CD4-positive, alpha-beta T cell treated with Interleukin-10 for 1 hour (primary cell): ENCODE measurements at places on chromosomes 6 and 20.

GRCh38 chr6:70843328-70843918, 113.4 kb downstream of the B3GAT2 start:
- DNase-seq: no peak

GRCh38 chr20:57555457-57556184, 5.3 kb upstream of the PCK1 start:
- no peak for DNase-seq

- no peak for DNase-seq
Observed at GRCh38 chr6:152648105-152648504, 10.9 kb upstream of the SYNE1 start.

GRCh38 chr20:51489611-51490010, 52.9 kb downstream of the NFATC2 start:
- DNase-seq: no peak

DNA sequence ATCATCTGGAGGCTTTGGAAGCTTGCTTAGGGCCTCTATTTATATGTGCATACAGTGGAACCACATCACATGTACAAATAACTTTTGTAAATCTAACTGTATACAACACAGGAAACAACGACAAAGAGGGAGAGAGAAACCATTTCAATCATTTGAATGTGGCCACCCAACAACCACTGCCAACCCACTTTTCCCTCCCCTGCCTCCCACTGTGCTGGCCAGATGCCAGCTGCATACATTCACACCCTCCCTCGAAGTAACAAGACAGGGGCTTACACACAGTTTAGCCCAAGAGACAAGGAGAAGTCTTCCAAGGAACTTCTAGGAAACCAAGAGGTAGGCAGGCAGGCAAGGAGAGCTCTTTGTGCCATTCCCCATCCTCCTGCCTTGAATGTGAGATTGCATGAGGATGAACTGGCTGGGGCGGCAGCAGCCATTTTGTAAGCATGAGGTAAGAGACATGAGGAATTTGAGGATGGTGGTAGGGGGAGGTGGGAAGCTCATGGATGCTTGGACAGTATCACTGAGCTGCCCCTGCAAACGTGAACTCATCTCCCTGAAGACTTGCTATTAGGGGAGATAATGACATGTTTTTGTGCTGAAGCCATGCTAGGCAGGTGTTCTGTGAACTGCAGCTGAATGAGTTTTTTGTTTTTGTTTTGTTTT, 18.2 kb downstream of the BMP7 start:
- no peak for DNase-seq

DNA sequence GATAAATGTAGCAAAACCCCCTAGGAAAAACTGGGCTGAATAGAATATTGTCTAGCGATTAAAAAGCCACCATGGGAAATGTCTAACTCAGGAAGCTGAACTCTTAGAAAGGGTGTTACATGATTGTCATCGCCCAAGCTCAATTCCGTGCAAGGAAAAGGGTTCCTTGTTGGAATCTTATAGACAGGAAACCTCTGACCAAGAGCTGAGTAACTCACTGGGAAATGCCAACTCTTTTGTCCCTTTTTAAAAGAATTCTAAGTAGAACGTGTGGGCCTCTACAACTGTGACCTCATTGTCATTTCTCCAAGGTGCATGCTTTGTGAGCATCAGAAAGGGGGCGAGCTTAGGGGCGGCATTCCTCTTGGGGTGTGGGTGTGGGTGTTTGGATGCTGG, 88.1 kb downstream of the SYNJ2 start:
- DNase-seq: no peak

- no peak for DNase-seq
Observed at GRCh38 chr20:40050596-40050995, 638.4 kb downstream of the MAFB start.

DNA sequence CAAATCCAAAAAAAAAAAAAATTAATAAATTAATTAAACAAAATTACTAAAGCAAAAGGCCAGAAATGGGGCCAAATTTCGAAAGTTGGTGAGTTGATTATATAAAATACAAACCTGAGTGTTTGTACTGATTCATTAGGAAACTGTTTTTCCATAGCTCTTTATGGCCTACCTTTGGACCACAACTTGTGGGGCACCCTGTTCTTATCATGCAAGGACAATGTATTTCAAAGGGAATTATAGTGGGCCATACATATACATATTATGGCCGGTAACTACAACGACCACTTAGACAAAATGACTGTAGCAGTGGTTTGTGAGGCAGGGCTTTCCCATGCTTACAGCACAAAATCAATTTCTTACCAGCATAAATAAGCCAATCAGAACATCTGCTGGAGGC, 69.5 kb downstream of the ESF1 start:
- no peak for DNase-seq

DNA sequence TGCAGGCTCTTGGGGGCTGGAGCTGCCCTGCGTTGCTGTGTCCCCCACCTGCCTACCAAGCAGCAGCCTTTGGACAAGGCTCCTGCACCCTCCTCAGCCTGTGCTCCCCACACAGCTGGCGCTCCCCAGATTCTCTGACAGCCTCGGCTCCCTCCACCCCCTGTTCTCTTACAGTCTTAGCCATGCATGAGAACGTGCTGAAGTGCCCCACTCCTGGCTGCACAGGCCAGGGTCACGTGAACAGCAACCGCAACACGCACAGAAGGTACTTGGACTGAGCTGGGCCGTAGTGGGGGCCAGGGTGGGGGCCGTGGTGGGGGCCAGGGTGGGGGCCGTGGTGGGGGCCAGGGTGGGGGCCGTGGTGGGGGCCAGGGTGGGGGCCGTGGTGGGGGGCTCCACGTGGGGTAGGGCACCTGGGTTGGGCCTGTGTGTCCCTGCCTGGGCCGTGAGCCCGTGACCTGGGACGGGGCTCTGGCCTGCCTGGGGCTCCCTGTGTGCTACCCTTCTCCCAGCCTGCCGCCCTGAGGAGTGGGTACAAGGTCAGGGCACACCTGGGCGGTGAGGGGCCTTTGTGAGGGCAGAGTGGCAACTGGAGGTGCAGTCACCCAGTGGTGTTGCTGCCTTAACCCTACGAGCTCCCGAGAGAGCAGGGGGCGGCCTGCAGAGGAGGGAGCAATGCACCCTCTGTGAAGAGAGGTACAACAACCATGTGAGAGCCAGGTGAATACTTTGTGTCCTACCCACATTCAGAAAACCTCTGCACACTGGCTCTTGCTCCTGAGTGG, 43.5 kb upstream of the PCMTD2 start:
- no peak for DNase-seq

DNA sequence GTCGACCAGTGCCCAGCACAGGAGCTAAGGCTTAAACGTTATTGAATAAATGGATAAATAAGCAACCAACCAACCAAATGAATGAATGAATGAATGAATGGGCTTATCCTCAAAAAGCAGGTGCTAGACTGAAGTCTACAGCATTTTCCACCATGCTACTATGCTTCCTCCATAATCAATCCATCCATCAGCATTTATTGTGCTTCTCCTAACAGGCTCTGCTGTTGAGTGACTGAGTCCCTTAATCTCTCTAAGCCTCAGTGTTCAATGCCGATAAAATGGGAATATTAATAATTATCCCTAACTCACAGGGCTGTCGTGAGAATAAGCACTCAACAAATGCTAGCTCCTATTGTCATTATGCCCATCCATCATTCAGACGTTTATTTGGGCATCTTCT, 4.6 kb upstream of the NOL4L start:
- no peak for DNase-seq

GRCh38 chr6:3529232-3529631, 72.4 kb upstream of the SLC22A23 start:
- DNase-seq: no peak

DNA sequence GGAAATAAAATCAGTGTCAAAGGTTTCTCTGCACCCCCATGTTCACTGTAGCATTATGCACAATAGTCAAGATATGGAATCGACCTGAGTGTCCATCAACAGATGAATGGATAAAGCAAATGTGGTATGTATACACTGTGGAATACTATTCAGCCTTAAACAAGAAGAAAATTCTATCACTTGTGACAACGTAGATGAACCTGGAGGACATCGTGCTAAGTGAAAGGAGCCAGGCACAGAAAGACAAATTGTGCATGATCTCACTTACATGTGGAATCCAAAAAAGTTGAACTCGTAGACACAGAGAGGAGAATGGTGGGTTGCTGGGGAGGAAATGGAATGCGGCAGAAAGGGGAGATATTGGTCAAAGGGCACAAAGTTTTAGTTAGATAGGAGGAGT, 136.3 kb upstream of the ESR1 start:
- no peak for DNase-seq

GRCh38 chr6:150076196-150076893, 7.4 kb upstream of the ULBP3 start:
- DNase-seq: no peak

GRCh38 chr6:147221739-147222138, 17.5 kb downstream of the STXBP5 start:
- no peak for DNase-seq

GRCh38 chr6:44702292-44702691, 314.8 kb downstream of the CDC5L start:
- DNase-seq: no peak

GRCh38 chr6:154894902-154895301, 100.2 kb upstream of the TIAM2 start:
- no peak for DNase-seq

GRCh38 chr20:16662467-16662866, 67.4 kb upstream of the SNRPB2 start:
- no peak for DNase-seq

DNA sequence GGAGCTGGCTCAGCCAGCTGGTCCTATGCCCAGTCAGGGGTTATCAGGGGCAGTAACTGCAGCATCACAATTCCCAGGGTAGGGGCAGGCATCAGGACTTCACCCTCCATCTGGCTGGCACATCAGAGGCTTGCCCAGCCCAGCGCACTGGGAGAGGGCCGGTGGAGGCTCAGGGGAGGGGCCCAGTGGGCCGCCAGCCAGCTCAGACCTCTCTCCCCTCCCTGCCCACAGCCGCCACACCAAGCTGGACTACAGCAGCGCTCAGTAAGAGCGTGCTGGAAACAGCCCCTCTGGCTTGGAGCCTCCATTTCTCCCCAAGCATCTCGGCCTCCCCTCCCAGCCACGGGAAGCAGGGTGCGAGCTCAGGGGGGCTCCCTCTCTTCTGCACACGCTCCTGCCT, 22.0 kb downstream of the ADA start:
- DNase-seq: no peak

DNA sequence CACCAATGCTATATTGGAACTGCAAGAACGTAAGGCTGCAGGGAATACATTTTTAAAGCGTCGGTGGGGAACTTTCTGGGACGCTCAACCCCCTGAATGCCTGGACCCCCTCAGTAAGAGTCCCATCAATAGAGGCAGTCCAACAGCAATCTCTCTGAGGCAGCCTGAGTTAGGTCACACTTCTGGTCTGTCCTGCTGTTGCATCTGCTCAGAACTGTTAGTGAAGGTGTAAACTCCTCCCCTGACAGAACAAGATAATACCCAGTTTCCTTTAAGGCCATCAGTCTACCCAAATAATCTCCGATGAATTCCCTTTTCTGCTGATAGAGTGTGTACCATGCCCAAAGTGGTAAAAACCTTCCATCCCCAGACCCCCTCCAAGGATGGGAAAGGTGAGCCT, 1.1 kb upstream of the RNGTT start:
- no peak for DNase-seq

DNA sequence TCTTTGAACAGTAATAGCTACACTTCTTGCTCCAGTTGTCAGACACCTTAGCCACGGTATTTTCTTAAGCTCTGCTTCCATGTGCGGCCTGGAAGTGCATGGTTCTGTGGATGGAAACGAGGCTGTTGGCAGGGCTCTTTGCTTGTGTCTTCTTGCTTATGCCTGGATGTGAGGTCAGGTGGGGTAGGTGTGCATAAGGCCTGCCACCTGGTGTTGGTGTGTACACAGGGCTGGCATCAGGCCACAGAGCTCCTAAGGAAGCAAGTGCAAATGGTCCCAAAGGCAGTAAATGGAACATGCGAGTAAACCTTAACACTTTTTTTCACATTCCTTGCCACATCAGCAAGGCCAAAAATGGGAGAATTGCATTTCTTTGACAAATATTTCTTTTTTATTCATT, 158.1 kb upstream of the GMDS start:
- no peak for DNase-seq

DNA sequence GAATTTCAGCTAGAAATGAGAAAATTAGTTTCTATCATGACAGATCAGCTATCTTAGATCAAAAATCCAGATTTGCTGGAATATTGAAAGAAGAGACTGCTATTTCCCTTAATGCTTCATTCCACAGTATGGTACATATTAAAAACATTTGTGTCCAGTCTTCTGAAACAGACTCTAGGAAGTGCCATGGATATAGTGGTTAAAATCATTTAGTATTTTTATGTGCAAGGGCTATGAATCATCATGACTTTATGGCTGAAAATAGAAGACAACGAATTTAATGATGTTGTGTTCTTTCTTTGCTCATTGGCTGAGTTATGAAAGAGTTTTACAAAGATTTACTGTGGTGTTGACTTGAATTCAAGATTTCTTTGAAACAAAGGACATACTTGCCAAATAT, 146.6 kb downstream of the ANKRD60 start:
- no peak for DNase-seq

DNA sequence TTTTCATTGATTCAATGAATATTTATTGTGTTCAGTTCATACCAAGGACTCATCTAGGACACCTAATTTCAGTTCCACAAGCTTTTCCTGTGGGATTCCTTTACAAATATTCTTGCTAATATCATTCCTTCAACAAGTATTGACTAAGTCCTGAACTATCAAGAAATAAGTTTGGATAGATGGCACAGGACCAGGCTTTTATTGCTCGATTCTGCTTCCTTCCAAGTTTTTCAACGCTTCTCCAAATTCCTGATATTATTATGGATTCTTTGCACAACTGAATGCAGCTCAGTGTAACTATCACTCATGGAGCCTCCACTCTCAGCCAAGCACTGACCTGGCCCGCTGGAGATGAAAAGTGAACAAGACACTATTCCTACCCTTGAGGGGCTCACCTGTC, 32.7 kb upstream of the COL21A1 start:
- DNase-seq: no peak

GRCh38 chr6:25754535-25754934, at the start of gene SLC17A4:
TSS of gene SLC17A4 (plus strand) at chr6:25754742. CDS start at chr6:25761963, 7,221 bp downstream.
- no peak for DNase-seq

- DNase-seq: no peak
Observed at GRCh38 chr6:165511807-165512206, 151.2 kb downstream of the PDE10A start.

- no peak for DNase-seq
Observed at GRCh38 chr6:40520678-40521077, 66.5 kb downstream of the LRFN2 start.

DNA sequence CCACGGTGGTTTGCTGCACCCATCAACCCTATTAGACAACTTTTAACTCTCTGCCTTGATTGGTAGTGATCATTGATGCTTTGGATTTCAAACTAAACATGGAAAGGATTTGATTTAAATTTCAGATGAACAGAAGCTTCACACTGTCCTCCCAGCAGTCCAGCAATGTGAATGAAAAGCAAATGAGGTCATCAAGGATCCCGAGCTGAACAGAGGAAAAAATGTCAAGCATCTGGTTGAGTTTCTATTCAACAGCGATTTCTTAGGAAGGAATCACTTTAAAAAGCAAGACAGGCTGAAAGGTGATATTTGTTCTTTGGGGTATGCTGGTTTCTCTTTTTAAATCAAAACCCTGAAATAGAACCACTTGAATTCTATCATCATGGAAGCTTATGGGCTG, 10.6 kb upstream of the SAMD3 start:
- DNase-seq: no peak
